ENCODE measurements at places on chromosomes 1 and 21. TPM values are rescaled to one million over a fixed set of nuclear protein-coding genes. Genes with fewer than 3 reads are reported as not detected.

DNA sequence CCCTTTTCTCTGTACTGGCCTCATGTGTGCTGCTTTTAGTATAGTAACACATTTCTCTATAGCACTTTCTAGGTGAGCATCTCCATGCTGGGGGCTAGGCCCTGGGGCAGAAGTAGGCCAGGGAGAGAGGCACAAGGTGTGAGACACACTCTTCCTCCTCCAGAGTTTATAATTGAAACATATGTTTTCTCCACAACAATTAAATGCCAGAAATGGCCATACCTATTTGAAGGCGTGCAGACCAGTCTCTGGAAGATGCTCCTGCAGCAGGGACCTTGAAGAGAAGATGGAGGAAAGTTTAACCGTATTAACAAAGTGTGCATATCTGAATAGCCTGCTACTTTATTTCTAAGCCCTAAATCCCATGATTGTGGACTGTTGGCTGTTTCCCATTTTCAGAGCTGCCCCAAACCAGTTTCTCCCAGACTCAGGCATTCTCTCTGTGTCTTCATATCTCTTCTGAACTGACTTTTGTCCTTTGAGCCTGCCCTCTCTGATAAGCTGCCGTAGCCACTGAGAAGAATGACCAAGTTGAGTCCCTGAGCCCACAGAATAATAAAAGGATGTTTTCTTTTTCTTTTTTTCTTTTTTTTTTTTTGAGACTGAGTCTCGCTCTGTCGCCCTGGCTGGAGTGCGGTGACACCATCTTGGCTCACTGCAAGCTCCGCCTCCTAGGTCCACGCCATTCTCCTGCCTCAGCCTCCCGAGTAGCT is 81.3 kb downstream of the LRRC8D start:
- no peak for DNase-seq

DNA sequence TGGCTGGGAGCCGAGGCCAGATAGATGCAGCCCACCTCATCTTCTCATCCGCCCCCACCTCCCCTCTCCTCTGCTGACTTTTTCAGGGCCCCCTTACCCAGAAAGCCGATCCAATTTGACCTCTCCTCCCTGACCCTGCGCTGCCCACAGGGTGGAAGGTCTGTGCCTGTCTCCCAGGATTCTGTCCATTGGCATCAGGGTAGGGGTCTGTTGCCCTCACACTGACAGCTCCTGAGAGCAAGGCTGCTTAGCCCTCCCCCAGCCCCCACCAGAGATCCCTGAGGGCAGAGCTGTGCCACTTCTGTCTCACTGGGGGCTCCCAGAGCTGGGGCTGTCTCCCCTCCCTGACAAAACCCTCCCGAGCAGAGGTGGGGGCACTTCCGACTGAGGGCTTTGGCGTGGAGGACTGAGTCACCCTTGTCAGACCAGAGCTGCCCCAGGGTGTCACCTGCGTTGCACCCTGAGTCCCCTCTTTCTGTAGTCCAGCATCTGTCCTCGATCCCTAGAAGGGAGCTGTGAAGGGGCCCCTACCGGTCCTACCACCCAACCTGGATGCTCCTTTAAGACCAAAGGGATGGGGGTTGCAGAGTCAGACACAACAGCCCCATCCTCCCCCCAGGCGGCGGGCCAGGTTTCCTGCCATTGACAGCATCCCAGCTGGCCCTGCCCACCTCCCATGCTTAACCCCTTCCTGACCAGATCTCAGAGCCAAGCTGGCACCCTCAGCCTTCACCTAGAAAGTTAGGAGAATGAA is 2.4 kb upstream of the FAM110D start:
- DNase-seq = no peak

DNA sequence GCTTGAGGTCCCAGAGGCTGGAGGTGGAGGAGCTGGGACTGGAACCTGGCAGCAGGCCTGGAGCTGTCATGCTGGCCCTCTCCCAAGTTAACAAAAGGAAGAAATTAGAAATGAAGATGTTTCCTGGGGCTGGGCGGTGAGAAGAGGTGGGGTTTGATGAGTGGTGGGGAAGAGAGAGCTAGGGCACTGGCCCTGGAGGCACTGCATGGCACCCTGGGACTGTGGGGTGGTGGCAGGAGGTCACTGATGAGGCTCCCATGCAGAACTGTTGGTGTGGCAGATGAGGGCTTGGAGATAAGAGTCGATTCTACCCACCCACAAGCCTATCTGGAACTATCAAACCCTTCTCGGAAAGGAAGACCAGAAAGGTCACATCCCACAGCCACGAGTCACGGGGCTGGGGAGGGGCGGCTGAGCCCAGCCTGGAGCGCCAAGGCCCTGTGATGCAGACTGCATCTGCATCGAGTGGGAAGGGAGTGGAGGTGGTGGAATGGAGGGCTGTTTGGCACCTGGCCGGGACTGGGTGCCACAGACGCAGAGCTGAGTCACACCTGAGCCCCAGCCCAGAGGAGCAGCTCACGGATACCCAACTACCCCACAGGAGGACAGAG is 29.4 kb downstream of the MRPL37 start:
- peak; percentile 64 for DNase-seq

- peak; percentile 65 for DNase-seq
Measured at GRCh38 chr1:181423301-181423918, 59.9 kb upstream of the CACNA1E start.

DNA sequence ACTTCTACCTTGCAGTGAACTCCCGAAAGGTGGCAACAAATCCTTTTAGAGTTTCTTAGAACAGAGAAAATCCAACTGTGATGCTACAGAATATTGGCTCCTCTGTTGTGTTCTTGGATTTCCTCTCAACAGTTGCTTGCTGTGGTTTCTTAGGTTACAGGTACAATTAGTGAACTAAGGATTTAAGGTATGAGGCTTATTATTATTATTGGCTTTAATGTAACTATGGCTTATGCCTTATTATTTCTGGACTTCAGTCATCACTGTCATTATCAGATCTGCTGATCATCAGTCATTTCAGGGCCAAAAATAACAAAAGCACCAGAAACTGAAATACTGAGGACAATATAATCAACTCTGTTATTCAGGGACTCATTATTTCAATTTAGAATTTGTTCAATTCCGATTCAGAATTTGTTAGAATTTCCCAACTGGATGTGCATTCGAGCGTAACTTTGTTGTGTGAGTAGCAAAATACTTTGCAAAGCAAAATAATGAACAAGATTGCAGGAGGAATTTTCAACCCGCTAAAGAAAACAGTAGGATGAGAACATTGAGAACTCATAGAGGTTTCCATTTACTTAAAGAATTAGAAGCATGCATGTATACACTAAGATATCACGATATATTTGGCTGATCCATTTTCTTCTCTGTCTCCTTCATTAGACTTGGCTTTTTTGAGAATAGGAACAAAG is 65.5 kb upstream of the AK4 start:
- no peak for DNase-seq

DNA sequence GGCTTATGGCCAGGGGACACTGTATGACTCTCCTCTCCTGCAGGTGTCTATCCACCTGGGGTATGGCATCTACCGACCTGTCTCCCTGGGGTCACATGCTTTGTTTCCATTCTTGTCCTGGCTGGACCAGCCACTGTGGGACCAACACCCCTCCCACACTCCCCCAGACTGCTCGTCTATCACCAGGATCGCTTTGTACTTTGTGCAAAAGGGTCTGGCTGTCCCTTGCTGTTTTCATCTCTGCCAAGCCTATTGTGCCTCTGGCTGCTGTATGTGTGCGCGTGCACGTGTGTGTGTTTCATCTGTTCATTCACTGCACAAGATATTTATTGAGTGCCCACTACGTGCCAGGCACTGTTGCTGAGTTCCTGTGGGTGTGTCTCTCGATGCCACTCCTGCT is 25.5 kb downstream of the ETNK2 start:
- no peak for DNase-seq

DNA sequence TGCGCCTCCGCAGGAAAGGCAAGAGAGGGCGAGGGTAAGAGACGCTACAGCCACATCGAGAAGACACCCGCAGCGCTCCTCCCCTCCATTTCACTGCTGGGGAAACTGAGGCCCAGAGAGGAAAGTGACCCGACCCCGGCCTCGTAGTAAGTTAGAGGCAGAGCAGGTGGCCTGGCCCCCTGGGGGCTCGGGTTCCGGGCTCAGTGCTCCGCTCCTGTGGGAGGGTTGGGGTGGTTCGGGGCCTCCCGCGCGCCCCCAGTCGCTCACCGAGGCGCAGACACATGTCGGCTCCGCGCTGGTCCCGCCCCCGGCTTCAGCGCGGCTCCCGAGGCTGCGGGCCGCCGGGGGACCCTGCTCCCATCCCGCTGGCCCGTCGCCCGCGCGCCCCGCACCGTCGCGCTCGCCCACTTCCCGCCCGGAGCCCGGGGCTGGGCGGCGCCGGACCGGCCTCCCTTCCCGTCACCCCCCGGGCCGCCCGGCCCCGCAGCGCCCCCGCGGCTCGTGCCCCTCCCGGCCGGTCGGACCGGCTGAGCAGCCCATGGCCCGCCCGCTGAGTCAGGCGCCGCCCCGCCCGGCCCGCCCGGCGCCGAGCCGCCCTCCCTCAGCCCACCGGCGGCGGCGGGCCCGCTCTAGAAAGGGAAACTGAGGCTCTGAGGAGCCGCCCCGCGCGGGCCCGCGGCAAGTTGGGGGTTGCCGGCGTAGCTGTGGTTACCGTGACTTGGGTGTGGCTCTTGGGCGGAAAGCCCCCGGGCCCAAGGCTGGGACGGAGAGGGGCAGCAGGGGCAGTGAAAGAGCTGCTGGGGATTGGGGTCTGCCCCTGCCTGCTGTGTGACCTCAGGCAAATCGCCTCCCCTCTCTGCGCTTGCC is at the start of gene TMEM54:
Gene TMEM54, minus strand, starts transcription at position 434 of the 867 bp plus-strand sequence. Its CDS starts 151 bp downstream, at position 283.
- peak; percentile 70 for DNase-seq

DNA sequence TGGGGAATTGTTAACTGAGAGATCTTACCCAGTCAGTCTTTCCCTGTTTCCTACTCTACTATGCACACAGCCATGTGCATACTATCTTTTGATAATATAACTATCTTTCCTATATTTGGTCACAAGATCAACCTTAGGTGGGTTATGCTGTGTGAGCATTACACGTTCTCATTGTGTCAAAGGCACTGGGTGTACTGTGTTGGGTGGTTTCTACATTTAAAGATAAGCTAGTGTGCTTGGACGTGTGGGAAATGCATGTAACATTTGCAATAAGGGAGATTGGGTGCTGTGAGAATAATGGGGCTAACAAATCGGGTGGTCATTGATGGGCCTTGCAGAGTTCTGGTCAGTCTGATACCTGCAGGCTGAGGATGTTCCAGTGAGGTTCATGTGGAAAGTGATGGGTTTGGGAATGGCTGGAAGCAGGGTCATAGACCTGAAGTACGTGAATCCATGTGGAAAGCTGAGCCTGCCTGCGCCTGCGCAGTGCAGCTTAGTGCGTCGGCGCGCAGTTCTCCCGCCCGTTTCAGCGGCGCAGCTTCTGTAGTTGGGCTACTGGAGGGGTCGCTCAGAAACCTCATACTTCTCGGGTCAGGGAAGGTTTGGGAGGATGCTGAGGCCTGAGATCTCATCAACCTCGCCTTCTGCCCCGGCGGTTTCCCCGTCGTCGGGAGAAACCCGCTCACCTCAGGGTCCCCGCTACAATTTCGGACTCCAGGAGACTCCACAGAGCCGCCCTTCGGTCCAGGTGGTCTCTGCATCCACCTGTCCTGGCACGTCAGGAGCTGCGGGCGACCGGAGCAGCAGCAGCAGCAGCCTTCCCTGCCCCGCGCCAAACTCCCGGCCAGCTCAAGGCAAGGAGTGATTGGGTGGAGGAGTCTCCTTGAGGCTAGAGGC is at the start of gene MSH4:
Gene MSH4, plus strand, starts transcription at position 507 of the 897 bp plus-strand sequence. Its CDS starts 104 bp downstream, at position 611.
- DNase-seq = no peak

The MIXL1 gene
- not detected for polyA plus RNA-seq

The CACNA1S gene
- not detected for polyA plus RNA-seq

The TCHH gene
- polyA plus RNA-seq = 0.08 TPM

The EPHA10 gene
- not detected for polyA plus RNA-seq

The PLPP3 gene
- polyA plus RNA-seq = 79.5 TPM

The SPAG17 gene
- polyA plus RNA-seq = not detected

The LEFTY2 gene
- not detected for polyA plus RNA-seq

The OR14K1 gene
- not detected for polyA plus RNA-seq
